ENCODE measurements at places on chromosomes 16 and 17. TPM values are rescaled to one million over a fixed set of nuclear protein-coding genes. Genes with fewer than 3 reads are reported as not detected.
A peak's percentile ranks its signal among the peaks of the same experiment; 100 is the strongest.

DNA sequence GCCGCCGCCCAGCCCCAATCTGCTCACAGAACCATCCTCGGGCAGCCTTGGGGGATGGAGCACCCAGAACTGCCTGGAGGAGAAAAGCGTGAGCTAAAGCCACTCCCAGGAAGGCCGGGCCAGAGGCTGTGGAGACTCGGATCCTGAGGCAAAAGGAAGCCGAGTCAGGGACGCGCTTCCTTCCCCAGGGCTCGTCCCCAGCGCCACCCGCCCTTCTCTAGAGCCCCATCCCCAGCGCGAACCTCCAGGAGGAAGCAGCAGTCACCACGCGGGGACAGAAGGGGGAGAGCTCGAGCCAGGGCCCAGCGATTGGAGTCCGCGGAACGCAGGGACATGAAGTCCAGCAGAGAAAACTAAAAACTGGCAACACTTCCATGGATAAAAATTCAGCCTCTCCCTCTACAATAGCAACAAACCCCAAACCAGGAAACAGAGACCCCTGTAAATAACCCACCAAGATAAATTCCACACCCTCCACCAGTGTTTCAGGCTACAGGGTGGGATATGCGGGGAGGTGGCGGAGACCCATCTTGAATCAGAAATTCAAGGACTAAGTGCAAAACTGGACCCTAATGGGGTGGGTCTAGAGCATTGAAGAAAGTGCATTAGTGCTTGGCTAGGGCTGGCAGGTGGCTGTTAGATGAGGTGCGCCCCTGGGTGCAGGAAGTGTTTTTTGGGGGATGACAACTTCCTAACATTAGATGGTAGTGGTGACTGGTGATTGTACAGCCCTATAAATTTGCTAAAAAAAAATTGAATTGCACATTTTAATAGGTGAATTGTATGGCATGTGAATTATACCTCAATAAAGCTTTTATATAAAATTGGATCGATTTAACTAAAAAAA is 116.1 kb upstream of the METRNL start:
- DNase-seq = peak; percentile 87

GRCh38 chr16:48903039-48903438 is 293.1 kb upstream of the N4BP1 start:
- no peak for DNase-seq

Gene RILP
- total RNA-seq = 18.2 TPM

DNA sequence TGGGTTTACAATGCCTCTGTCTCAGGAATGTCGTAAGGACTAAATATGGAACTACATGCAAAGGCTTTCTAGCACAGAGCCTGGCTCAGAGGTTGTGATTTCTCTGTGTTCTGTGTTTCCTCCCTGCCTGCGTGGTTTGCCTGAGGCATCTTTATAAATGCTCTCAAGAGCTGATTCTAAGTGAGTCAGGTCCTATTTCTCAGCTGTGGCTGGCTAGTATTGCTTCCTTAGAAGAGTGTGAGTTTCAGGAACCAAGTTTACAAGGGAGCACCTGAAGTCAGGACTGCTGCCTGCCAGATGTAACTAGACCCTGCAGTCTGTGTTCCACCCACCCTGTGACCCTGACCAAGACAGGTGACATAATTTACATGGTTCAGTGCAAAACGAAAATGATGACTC is 8.0 kb upstream of the CCL1 start:
- no peak for DNase-seq
